ENCODE measurements at places on chromosomes 4 and X.
A peak's percentile ranks its signal among the peaks of the same experiment; 100 is the strongest.

DNA sequence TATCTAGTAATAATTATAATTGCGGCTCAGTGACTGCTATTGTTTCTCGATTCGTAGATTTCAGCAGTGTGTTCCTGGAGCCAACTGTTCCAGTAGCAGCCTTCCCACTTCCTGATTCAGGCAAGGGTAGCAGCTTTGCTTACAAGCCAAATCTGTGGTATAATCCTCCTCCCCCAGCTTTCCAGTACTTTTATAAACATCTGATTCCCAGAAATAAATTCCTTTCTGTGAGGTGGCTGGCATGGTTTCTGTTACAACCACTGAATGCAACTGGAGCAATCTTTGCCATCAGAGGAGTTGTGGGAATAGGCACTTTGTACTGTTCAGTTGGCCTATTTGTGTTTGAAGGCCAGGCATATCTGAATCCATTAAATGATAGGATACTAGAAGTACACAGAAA lies 80.0 kb downstream of the GLRA3 start:
- no peak for DNase-seq

DNA sequence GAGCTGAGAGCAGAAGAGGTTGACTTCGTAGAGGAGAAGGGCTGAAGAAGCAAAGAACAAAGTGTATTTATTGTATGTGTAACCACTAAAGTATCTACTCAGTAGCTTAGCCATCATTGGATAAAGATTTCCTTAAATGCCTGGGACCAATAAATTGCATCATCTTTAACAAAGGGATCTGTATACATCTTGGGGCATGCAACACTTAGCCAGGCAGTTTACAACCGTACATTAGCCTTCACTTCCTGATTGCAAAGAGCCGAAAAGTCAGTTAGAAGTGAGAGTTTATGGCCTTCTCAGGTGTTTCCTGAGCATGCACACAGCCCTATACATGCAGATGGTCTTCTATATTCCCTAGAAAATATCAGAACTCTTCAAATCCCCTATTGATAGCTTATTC lies 68.0 kb upstream of the MAGED1 start:
- DNase-seq: no peak

GRCh38 chr4:112818594-112818965 lies 181.6 kb downstream of the LARP7 start:
- no peak for DNase-seq

GRCh38 chrX:154827194-154828015 lies 7.1 kb downstream of the SMIM9 start:
- DNase-seq: no peak

DNA sequence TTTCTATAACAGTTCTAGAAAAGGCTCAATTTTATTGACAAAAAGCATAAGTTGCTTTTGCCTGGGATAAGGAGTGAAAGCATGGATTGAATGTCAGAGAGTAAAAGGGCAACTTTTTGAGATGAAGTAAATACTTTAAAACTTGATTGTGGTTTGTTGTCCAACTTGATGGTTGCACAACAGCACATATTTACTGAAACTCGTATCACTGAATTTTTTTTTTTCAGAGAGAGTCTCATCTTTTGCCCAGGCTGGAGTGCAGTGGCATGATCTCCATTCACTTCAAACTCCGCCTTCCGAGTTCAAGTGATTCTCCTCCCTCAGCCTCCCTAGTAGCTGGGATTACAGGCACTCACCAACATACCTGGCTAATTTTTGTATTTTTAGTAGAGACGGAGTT lies 856.8 kb downstream of the SH3BGRL start:
- no peak for DNase-seq

- peak; percentile 3 for DNase-seq
Observed at GRCh38 chrX:703466-703865, 72.9 kb downstream of the SHOX start.

- no peak for DNase-seq
Observed at GRCh38 chr4:98446499-98447375, 185.6 kb downstream of the RAP1GDS1 start.
